ENCODE measurements at places on chromosomes 16 and 17. TPM values are rescaled to one million over a fixed set of nuclear protein-coding genes. Genes with fewer than 3 reads are reported as not detected.

GRCh38 chr17:18319604-18320256, 4.6 kb downstream of the SMCR8 start:
- peak overlapping the region; percentile 34 for H3K27ac ChIP-seq
- H3K4me1 ChIP-seq, result peaks cover 56% of the 10 kb centered on the region
- DNase-seq, result peak; percentile 30

DNA sequence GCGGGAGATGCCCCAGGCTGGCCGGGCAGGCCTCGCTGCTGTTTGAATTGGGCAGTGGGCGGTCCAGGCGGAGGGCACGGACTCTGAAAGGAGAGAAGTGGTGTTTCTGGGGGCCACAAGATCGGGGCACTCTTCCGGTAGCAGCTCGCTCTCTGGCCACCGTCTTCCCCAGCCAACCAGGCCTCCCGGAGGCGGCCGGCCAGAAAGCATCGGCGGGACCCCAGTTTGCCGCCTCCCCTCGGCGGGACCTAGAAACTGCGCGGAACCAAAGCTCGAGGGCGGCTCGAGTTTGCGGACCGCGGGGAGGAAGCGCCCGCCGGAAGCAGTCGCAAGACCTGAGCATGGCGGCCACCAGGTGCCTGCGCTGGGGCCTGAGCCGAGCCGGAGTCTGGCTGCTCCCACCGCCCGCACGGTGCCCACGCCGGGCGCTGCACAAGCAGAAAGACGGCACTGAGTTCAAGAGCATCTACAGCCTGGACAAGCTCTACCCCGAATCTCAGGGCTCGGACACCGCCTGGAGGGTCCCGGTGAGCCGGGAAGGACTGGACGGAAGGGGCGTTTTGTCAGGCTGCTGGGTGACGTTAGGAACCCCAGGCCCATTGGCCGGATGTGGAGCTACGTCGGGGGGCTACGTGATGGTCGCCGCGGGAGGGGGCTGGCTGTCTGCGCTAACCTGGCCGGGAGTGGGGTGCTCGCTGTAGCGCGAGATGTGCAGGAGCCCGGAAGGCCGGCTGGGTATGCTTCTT, at the start of gene MRPL58:
Gene MRPL58 (plus strand): TSS at position 325 of the 746 bp plus-strand sequence. CDS start 17 bp downstream, at position 342.
- peaks cover 13% of the 10 kb centered on the region for H3K36me3 ChIP-seq
- DNase-seq, result peak; percentile 90
- H3K27me3 ChIP-seq, result no peaks in the 10 kb centered on the region
- peaks cover 33% of the 10 kb centered on the region for H3K4me1 ChIP-seq

DNA sequence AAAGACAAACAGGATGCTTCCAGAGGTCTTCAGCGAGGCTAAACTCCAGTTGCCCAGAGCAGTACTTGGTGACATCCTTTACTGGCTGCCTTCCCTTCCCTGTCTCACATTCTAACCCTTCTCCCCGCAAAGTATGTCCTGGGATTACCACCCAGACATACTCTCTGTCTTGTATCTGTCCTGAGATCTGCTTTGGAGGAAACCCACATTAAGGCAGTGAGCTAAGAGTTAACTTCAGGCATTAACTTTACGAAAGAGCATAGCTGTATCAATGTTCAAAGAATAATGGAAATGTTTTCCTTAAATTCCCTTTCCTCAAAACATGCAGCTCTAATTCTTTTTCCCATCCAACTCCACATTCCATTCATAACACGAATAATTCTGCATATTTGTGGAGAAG, 385.2 kb downstream of the NPIPA8 start:
- H3K4me3 ChIP-seq, result no peak overlapping the region
- no peak overlapping the region for H3K27ac ChIP-seq
- no peaks in the 10 kb centered on the region for H3K36me3 ChIP-seq
- no peak for DNase-seq
- no peaks in the 10 kb centered on the region for H3K4me1 ChIP-seq

- H3K4me3 ChIP-seq, result no peak overlapping the region
- H3K27me3 ChIP-seq, result peaks cover 14% of the 10 kb centered on the region
- DNase-seq, result no peak
- no peaks in the 10 kb centered on the region for H3K36me3 ChIP-seq
- H3K27ac ChIP-seq, result no peak overlapping the region
- H3K4me1 ChIP-seq, result no peaks in the 10 kb centered on the region
Observed at GRCh38 chr16:19138601-19139000, 24.8 kb downstream of the ITPRIPL2 start.

DNA sequence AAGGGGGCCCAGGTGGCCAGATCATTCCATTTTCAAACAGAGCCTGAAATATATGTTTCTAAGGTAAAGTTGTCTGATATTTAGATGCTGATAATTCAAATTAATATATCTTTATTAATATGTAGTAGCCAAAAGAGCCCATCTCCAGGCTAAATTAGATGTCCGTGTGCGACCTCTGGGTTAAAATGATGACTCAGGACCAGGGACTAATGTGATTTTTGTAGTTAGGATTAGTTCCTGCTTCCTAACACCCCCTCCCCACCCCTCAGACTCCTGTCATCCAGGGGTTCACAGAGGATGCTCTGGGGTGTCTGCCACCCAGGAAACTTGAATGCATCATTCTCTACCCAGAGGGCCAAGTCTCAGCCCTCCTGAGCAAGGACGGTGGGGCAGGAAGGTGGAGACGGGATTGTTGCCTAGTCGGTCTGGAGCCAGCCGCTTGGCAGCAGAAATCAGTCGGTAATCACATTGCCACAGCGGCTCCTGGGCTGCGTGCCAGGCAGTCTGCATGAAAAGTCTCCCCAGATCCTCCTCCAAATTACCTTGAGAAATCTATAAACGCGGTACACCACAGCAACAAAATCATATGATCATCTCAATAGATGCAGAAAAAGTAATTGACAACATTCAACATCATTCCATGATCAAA, 29.8 kb downstream of the CNGB1 start:
- H3K4me1 ChIP-seq, result no peaks in the 10 kb centered on the region
- H3K36me3 ChIP-seq, result no peaks in the 10 kb centered on the region
- H3K4me3 ChIP-seq, result no peak overlapping the region
- no peak for DNase-seq
- H3K27me3 ChIP-seq, result peaks cover 1% of the 10 kb centered on the region

DNA sequence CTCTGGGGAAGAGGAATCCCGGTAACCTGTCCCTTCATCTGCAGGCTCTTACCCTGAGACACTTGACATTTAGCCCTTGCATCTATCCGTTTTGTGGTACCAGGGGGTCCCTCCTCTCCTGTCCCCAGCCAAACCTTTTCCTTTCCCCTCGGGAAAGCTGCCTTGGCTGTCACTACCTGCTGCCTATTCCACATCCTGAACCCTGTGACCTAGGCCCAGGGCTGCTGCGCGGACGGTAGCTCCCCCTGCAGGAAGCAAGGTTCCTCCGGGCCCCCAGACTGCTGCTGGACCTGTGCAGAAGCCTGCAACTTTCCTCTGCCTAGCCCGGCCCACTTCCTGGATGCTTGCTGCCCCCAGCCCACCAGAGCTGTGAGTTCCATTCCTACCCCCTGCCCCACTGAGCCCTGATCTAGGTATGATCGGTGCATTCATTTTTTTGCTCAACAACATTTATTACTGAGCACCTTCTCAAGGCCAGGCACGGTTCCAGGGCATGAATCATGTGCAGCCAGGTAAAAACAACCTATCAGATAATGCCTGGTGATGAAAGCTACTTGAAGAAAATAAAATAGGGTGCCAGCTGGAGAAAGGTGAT, 10.5 kb upstream of the ALDOA start:
- no peaks in the 10 kb centered on the region for H3K36me3 ChIP-seq
- peak; percentile 76 for DNase-seq
- H3K27ac ChIP-seq, result no peak overlapping the region
- peak overlapping the region; percentile 28 for H3K4me3 ChIP-seq
- peaks cover 2% of the 10 kb centered on the region for H3K27me3 ChIP-seq

DNA sequence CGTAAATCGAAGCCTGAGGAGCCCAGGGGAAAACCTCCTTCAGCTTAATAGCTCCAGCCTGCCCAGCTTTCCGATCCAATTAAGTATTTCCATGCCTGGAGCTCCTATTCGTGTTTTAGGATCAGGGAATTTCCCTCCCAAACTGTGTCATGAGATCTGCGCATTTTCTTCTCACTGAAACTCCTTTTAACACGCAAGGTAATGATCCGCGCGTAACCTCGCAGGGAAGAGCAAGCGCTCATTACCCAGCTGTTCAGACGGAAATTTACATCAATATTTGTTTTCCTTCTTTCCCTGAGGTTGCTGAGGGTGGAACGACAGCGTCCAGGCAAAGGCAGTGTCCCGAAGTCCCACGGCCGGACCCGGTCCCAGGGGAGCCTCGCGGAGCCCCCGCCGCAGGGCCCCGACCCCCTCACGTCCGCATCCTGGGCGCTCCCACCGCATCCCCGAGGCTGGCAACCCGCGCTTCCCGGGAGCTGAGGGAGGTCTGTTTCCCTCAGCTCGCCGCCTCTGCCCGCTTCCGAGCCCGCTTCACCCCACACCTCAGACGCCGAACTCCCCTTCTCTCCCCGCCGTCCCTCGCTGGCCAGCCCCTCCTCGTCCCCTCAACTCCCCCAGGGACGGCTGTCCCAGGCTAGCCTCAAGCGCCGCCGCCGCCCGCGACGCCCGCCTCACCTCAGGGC, 415 bp downstream of the ABCA5 start:
- peak overlapping the region; percentile 94 for H3K4me3 ChIP-seq
- peaks cover 6% of the 10 kb centered on the region for H3K36me3 ChIP-seq
- peak; percentile 21 for DNase-seq
- H3K27ac ChIP-seq, result peak overlapping the region; percentile 91

DNA sequence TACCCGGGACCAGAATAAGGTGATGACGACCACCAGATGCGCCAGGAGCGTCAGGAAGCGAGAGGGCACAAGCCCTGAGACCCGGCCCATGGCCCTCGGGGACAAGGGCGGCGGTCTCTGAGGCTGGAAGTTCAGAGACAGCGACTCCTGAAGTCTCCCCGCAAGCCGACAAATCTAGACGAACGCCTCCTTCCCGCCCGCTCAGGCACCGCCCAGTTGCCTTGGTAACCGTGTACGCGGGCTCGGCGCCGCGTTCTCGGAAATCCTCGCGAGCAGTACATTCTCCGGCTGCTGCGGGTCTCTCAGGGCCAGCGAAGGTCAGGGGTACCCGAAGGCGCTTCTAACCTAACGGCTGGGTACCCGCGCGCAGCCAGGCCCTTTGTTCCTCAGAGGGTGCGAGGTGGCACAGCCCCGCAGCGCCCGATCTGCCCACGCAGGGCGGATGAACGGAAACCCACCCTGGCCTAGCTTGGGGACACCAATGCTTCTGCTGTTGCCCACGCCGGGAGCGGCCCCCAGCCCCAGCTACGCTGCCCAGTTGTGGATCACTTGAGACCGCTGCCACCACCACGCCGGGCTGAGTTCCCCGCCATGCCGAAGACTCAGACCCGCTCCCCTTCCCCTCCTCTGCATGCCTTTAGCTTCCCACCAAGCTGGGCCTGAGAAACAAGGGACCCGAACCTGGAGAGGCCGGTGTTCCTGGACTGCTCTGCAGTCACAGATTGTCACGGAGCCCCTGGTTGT, at the start of gene TMEM107:
Gene TMEM107 (minus strand): TSS at position 184 of the 744 bp plus-strand sequence. CDS start 94 bp downstream, at position 90.
- H3K36me3 ChIP-seq, result no peaks in the 10 kb centered on the region
- peak within 1 kb of the TSS; percentile 92 for H3K27ac ChIP-seq
- H3K27me3 ChIP-seq, result no peaks in the 10 kb centered on the region

GRCh38 chr17:16215002-16215272, 397 bp downstream of the NCOR1 start:
- H3K36me3 ChIP-seq, result peaks cover 11% of the 10 kb centered on the region
- peak overlapping the region; percentile 98 for H3K4me3 ChIP-seq
- no peaks in the 10 kb centered on the region for H3K27me3 ChIP-seq
- DNase-seq, result peak; percentile 53
- H3K27ac ChIP-seq, result peak overlapping the region; percentile 86
- peaks cover 35% of the 10 kb centered on the region for H3K4me1 ChIP-seq

DNA sequence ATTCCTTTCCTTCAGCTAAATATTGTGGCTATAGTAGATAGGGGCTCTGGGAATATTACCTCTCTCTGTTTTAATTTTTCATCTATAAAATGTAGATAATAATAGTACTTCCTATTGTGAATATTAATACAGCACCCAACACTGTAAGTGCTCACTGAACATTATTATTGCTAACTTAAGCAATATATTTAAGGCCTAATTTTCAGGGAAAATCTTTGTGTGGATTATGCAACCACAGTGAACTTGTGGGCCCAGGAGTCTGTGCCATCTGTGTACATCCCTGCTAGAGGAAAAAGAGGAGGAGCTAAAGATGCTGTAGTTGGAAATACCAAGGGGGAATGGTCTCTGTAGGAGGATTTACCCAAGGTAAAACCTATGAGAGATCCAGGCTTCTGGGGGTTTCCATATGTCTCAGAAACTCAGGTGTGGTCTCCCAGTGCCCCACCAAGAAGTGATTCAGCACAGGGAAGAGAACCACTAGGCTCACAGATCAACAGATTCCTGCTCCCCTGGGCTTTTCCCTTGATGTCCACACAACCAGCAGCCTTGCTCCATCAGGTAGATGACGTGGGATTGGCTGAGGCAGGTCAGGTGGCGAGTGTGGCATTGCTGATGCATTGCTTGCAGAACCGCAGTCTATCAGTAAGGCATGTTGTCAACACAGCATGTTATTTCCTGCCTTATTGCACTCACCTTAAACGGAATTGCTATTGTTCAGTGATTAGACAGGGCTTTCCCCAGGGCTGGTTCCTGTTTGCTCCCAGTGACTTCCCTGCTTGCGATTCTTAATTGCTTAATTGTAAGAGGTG, 1.6 kb upstream of the N4BP1 start:
- H3K4me3 ChIP-seq, result peak overlapping the region; percentile 86
- DNase-seq, result peak; percentile 91
- H3K27ac ChIP-seq, result peak overlapping the region; percentile 92
- H3K36me3 ChIP-seq, result peaks cover 9% of the 10 kb centered on the region

- peaks cover 3% of the 10 kb centered on the region for H3K27me3 ChIP-seq
- no peaks in the 10 kb centered on the region for H3K36me3 ChIP-seq
- no peaks in the 10 kb centered on the region for H3K4me1 ChIP-seq
- no peak overlapping the region for H3K27ac ChIP-seq
- no peak overlapping the region for H3K4me3 ChIP-seq
- DNase-seq, result no peak
Observed at GRCh38 chr17:69997332-69997731, 77.7 kb upstream of the KCNJ16 start.

The NGFR gene
- total RNA-seq, result 0.09 TPM

The MRTFB gene
- total RNA-seq, result 12.0 TPM

- peaks cover 26% of the 10 kb centered on the region for H3K36me3 ChIP-seq
- peaks cover 53% of the 10 kb centered on the region for H3K4me1 ChIP-seq
- H3K27ac ChIP-seq, result peak overlapping the region; percentile 99
- no peaks in the 10 kb centered on the region for H3K27me3 ChIP-seq
- peak overlapping the region; percentile 81 for H3K4me3 ChIP-seq
Observed at GRCh38 chr17:46194393-46195216, 1.4 kb upstream of the KANSL1 start.

GRCh38 chr17:44417553-44417952, 28.1 kb upstream of the ITGA2B start:
- peaks cover 9% of the 10 kb centered on the region for H3K4me1 ChIP-seq
- peak; percentile 7 for DNase-seq
- H3K27me3 ChIP-seq, result no peaks in the 10 kb centered on the region
- H3K4me3 ChIP-seq, result no peak overlapping the region
- peaks cover 15% of the 10 kb centered on the region for H3K36me3 ChIP-seq
- H3K27ac ChIP-seq, result peak overlapping the region; percentile 74

The SLC52A1 gene
- total RNA-seq, result 0.13 TPM

The MPV17L gene
- total RNA-seq, result 0.47 TPM

The TBC1D3C gene
- total RNA-seq, result not detected

The SLC16A13 gene
- 5.9 TPM for total RNA-seq

GRCh38 chr17:65277576-65277975, 140.4 kb downstream of the RGS9 start:
- H3K36me3 ChIP-seq, result no peaks in the 10 kb centered on the region
- H3K4me1 ChIP-seq, result peaks cover 11% of the 10 kb centered on the region
- no peak overlapping the region for H3K27ac ChIP-seq
